ENCODE measurements at places on chromosomes 3 and 15.
A peak's percentile ranks its signal among the peaks of the same experiment; 100 is the strongest.

DNA sequence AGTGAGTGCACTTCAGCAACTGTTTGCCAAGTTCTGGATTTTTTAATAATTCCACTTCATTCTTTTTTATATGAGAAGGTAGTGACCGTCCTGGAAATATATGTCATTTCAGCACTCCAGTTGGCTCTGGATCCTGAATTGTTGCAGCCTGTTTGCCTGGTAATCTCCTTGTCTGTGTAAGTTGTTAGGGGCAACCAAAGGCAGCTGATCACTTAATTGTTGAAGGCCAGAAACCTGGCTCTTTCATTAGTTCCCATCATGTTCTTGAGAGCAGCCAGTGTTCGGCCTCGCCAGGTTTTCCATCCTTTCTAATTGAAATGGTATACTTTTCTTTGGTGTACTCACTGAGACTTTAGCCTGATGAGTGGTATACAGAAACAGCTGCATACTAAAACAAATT is 168.6 kb downstream of the SOX2 start:
- DNase-seq, result no peak

GRCh38 chr15:36882487-36883131 is 217.7 kb downstream of the MEIS2 start:
- DNase-seq, result no peak

DNA sequence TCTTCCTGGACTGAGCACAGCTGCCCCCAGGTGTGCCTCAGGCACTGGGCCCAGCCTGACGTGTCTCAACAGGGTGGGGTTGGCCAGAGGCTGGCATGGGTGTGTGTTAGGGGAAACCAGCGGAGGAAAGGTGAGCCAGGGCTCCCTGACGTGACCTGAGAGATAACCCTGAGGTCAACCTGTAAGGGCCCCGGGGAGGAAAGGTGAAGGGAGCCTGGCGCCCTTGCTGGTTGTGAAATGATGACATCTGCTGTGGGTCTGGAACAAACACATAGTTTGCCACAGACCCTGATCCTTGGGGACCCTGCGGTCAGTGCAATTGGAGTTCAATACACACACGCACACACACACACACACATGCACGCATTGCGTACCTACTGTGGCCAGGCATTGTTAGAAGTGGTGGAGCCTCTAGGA is 100.2 kb upstream of the TLE3 start:
- no peak for DNase-seq

GRCh38 chr3:192494174-192494573 is 233.2 kb downstream of the FGF12 start:
- no peak for DNase-seq

- no peak for DNase-seq
Measured at GRCh38 chr3:157156837-157157635, 2.9 kb downstream of the CCNL1 start.

DNA sequence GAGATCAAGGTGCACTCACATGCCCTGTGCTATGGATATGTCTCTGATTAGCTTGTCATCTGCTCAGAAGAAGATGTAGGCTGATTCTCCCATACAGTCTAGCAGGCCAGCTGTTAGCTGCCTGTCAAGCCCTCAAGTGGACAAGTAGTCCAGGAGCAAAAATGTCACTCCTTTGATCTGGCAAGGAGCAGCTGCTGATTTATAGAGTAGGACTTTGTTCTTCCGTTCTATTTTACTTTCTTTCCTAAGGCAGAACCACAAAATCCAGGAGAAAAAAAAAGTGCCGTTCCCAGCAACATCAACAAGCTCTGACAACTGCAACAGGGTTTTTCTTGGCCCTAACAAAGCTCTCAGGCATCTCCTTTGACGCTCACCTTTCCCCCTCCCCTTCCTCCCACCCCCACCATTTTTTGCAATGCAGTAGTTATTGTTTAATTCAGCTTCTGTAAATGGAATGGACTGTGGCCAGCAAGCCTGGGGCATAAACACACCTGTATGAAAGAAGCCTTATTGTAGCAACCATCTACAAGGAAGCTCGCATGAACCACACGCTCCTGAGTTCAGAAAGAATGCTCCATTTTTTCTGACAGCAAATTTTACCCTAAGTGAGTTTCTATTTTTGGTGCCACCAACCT is 196.3 kb downstream of the MEIS2 start:
- no peak for DNase-seq

- no peak for DNase-seq
Measured at GRCh38 chr15:70412794-70413193, 315.1 kb upstream of the TLE3 start.

GRCh38 chr15:76994496-76994895 is 430 bp upstream of the PSTPIP1 start:
- no peak for DNase-seq

DNA sequence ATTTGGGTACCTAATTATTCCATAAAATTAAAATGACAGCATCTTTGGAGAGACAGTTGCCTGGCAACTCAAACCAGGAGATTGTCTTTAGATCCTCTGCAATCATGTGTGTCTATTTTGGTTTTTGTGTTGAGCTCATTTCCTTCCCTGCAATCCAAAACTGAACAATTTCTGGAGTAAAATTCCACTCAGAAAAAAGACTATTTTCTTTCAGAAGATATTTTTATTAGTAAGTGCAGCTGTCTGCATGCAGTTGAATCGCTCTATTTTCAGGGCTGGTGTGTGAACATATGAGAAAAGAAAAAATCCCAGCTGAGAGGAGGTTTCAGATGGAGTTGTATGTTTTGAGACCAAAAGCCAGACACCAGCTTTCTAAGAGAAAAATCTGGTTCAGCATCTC is 41.9 kb upstream of the DYNC1LI1 start:
- DNase-seq, result peak; percentile 21

GRCh38 chr15:44275150-44275830 is 13.2 kb upstream of the GOLM2 start:
- DNase-seq, result no peak

DNA sequence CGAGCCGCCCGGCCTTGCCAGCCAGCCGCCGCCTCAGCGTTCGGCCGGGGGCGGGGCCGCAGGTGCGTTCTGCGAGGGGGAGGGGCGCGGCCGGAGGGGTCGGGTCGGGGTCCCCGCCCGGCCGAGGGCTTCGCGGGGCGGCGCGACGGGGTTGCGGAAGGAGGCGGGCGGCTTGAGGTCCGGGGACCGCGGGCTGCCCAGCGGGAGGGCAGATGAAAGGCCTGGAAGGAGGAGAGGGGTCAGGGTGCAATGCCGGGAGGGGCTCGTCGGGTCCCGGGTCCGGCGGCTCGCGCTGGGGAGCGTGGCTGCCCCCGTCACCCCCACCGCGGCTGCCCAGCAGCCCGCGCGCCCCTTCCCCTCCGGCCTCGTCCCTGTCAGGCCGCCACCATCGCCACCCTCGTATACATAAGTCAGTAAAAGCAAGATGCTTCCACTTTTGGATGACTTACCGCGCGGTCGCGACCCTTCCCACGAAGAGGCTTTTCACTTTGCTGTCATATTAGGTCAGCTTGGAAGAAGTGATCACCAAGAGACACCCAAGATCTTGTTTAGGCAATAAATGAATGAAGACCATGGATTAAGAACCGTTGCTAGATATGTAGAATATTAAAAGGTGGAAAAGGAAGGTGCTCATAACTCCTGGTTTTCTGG is 620 bp upstream of the ANP32A start:
- no peak for DNase-seq

DNA sequence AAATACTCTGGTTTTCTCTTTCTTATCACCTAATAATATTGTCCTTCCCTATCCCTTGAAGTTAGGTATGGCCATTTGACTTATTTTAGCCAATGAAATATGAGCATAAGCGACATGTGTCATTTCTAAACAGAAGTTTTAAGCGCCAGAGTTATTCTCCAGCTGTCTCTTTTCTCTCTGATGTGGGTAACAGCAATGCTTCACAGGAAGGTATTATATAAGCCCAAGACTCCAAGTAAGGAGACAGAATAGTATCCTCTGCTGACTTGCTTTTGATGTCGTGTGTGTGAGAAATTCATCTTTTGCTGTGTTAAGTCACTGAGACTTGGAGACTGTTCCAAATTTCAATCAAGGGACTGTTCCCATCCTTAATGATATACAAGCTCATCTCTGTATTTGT is 224.6 kb upstream of the NECTIN3 start:
- no peak for DNase-seq

DNA sequence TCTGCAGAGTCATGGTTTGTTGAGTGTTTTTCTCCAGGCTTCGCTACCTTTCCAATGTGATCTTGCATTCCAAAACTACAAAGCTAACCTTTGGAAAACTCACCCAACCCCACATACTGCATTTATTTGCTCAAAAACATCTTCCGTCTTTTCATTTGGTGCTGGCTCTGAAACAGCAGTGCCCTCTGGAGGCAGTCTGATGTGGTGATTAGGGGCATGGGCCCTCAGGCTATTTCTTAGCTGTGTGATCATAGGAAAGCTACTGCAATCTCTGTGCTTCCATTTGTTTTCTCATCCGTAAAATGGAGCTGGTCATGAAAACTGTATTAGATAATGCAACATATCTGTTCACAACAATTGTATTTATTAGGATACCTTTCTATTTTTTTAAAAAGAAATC is 47.0 kb downstream of the MTHFS start:
- no peak for DNase-seq

DNA sequence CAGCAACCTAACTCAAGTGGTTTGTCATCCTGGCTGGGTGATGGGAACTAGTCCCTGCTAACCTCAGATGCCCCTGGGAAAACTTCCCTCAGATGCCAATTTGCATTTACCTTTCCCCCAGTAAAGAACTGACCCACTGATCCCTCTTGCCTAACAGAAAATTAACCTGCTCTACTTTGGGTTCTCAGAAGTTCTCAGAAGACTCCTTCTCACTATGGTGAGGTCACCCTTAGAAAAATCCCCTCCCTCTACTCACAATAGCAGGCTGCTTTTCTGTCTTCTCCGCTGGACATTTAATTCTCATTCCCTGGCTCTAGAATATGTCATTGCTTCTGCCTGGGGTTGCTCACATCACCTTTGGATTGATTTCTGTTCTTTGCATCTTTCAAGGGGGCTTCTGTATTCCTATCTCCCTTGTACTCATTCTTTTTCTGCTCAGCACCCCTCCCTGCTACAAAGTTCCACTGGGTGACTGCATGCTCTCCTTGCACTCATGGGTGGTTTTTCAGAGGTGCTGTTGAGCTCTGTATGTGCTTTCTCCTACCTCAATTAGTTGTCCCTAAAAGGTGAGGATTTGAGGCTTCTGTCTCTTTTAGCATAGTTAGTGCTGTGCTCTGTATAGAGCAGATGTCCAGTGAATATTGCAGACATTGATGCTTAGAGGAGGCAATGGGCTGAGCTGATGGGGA is 869 bp downstream of the PLA1A start:
- DNase-seq, result no peak

GRCh38 chr15:33443708-33444107 is 132.9 kb downstream of the RYR3 start:
- no peak for DNase-seq

GRCh38 chr3:51813539-51813938 is 34.5 kb upstream of the IQCF6 start:
- DNase-seq, result peak; percentile 84

DNA sequence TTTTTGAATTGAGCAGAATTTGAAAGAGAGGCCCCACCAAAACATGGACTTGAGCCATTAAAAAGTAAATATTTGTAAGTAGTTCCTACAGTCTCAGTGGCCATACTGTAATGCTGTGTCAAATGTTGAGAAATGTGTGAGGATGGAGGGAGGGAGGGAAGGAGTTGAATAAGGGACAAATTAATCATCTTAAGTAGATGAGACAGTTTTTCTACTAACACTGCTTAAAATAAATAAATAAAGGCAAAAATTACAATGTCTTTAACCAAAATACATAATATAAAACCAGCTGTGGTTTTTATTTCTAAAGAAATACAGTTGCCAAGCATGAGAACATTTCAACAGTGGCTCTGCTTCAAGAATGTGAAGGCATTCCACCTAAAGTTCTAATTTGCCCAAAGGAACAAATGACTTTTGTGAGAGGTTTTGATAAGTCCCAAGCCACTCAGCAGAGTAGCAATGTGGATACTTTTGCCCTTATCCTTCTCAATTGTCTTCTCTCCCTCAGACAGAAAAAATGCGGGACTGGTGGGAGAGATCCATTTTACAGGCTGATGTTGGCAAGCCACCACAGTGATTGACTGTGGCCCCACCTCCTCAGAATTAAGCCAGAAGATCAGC is 427.0 kb upstream of the RARB start:
- no peak for DNase-seq

GRCh38 chr15:22918596-22919140 is 61.5 kb downstream of the CYFIP1 start:
- DNase-seq, result no peak

- DNase-seq, result no peak
Measured at GRCh38 chr3:112794622-112795172, 52.0 kb downstream of the CD200R1L start.

DNA sequence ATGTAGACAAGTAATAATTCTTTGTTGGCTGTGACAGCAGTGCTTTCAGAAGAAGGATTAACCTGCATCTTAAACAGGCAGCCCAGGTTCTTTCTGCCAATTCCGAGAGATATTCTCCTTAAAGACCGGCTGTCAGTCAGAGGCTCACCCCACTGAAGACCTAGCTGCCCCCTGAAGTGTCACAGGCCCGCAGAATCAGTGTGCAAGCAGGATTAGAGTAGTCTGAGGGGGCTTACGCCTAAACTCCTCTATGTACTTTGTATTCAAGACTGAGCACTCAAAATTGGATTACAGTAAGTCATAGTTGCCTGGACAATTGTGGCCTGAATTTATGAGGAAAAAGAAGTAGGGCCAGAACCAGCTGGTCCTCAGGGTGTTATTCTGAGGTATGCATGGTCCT is 342.9 kb downstream of the CLSTN2 start:
- peak; percentile 72 for DNase-seq

GRCh38 chr3:196735751-196736150 is 3.9 kb upstream of the PAK2 start:
- no peak for DNase-seq

DNA sequence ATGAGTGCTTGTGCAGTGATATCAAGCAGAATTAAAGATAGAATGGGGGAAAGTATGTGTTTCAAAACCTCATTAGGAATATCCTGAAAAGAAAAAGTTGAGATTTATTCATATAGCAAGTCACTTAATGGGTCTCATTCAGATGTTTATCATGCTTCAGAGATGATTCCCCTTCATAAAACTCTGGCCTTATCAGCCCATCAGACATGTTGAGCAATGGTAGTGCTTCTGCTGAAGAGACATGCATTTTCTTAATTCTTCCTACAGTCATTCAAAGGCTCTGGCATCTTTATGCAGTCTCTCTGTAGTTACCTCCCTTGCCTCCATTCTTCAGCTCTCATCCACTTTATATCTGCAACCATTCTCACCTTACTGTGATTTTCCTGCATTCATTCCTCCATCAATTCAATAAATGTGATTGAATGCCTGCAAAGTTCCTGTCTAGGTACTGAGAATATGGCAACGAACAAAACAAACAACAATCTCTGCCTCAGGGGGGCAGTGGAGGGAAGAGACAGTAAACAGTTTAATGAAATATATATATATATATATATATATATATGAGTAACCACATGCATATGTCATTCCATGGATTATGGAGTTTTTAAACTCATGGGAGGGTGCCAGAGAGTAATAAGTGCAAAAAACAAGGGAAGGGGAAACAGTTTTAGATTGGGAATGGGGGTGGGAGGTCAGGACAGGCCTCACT is 138.5 kb downstream of the NECTIN3 start:
- DNase-seq, result no peak

- no peak for DNase-seq
Measured at GRCh38 chr3:78277801-78278200, 1237.9 kb downstream of the ROBO2 start.

Data from esophagus muscularis mucosa (tissue), 4 donors.